Left renal cortex interstitium (tissue), 4 donors: ENCODE measurements at places on chromosomes 1 and 21. TPM values are rescaled to one million over a fixed set of nuclear protein-coding genes. Genes with fewer than 3 reads are reported as not detected.

Gene LCE2A
- polyA plus RNA-seq: not detected

DNA sequence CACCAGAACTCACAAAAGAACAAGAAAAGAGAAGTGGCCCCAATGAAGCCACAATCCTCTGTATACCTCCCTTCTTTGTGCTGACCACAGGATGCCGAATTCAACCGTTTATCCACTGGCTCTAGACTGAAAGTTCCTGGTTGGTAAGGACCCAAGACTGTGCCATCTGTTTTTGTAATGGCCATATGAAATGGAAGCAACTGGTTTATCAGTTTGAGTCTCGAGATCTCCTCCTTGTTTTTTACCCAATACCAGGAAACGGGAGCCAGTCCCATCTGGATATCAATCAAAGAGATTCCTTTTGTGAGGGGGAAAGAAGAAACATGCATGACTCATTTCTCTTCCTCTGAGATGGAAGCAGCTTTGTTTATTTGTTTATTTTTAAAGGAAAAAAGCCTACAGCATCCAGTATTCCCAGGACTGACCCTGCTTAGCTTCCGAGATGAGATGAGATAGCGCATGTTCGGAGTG is 32.4 kb upstream of the ZNF124 start:
- DNase-seq: no peak

GRCh38 chr21:14405962-14406361 is 23.0 kb upstream of the HSPA13 start:
- no peak for DNase-seq

DNA sequence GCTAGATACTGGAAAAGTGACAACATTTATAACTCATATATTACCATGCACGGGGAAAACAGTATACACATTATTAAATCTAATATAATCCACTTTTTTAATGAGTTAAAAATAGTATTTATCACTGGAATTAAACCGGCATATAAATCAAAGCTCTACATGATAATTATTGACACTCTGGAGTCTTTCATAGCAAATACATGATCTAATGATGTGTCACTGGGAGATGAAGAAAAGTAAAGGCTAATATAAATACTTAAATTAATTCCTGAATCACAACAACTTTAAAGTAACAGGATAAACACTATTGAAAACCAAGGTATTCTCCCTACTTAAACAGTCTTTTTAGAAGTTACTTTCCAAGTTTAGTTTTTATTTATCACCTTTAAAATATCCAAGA is 52.4 kb upstream of the ASPM start:
- no peak for DNase-seq

Gene CAPN8
- polyA plus RNA-seq: 4.8 TPM
